ENCODE measurements at places on chromosomes 3 and 15. TPM values are rescaled to one million over a fixed set of nuclear protein-coding genes. Genes with fewer than 3 reads are reported as not detected.

DNA sequence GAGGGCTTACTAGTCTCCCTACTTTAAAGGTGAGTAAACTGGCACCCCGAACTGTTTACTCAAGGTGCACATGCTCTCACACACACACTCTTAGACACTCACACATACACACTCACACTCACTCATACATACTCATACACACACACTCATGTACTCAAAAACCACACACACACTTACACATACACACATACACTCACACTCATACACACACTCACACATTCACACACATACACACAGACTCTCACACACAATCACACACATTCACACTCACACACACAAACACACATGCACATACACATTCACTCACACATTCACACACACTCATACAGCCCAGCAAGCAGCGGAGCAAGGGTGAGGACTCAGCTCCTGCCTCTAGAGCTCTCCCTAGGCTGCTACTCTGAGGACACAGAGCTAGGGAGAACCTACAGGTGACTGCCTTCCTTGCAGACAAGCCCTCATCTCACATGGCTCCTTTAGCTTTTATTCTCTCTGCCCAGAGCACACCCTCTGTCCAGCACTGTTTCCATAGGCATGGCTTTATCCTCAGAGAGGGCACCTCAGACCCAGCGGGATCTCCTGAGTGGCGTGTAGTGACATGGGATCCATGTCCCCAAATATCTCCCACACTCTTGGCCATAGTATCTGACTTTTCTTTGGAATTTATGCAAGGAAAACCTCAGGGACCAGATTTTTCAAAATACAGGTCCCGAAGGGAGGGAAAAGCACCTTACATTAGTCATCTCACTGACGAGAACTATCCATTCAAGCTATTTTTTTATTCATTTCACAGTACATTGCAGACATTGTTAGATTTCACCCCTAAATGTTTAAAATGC is 26.2 kb upstream of the ATG7 start:
- no peak for DNase-seq

SCG5 gene
- polyA plus RNA-seq: not detected

DNA sequence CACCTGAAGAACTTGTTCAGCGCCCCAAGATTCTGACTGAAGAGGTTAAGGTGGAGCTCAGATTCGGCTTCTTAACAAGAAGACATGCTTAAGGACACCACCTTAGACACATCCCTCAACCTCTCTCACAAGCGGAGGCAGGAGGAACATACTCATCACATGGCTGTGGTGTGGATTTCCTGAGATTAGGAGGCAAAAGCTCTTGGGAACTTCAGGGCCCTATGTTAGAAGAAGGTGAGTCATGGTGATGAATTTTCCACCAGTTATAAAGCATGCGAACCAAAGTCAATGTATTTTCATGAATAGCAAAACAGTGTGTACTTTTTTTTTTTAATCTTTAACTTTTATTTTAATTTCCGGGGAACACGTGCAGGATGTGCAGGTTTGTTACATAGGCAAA is 212.2 kb upstream of the SUCLG2 start:
- no peak for DNase-seq

GRCh38 chr3:182325213-182325950 is 467.9 kb upstream of the ATP11B start:
- DNase-seq: no peak

- no peak for DNase-seq
Observed at GRCh38 chr3:171970301-171970788, 69.0 kb upstream of the FNDC3B start.

DNA sequence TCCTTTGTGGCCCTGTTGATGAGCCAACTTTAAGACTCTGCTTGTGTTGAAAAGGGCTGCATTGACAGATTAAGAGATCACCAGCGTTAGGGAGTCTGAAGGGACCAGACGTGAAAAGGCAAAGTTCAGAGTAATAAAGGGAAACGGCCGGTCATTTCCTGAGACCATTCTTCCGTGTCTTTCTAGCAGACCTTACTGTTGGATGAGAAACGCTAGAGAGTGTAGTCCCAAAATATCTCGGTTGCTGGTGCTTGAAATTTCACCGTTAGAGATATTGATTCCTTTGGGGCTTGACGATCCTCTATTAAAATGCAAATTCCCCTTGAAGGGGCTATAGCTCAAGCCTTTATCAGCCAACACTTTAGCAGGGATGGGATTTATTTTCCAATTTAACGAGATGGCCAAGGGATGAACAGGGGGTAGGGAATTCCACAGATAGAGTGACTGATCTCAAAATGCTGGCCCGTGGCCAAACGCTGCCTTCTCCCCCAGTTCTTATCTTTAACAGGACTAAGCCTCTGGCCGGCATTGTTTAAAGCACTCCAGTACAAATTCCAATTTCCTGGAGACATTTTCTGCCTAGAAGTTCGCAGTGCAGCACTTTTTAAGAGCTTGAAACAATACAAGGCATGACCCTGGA is 250.4 kb downstream of the TJP1 start:
- DNase-seq: no peak

CAMKV gene
- polyA plus RNA-seq: not detected

GRCh38 chr3:29466442-29466841 is 185.6 kb downstream of the RBMS3 start:
- DNase-seq: no peak

DNA sequence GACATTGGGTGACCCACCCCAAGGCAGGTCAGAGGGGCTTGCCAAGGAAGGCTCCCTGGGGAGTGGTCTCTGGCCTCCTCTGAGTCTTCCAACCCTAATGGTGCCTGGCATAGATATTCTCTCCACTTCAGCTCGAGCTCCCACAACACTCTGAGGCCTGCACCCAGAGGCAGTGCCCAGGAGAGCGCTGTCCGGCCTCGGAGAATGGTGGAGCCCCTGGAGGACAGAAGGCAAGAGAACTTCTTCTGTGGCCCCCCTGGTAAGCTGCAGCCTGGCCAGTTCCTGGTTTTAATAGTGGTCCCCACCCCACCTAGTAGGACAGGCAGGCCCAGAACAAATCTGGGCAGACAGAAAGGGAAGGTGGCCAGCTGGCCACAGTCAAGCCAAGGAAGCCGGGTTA is 7.0 kb downstream of the DISP2 start:
- no peak for DNase-seq

DNA sequence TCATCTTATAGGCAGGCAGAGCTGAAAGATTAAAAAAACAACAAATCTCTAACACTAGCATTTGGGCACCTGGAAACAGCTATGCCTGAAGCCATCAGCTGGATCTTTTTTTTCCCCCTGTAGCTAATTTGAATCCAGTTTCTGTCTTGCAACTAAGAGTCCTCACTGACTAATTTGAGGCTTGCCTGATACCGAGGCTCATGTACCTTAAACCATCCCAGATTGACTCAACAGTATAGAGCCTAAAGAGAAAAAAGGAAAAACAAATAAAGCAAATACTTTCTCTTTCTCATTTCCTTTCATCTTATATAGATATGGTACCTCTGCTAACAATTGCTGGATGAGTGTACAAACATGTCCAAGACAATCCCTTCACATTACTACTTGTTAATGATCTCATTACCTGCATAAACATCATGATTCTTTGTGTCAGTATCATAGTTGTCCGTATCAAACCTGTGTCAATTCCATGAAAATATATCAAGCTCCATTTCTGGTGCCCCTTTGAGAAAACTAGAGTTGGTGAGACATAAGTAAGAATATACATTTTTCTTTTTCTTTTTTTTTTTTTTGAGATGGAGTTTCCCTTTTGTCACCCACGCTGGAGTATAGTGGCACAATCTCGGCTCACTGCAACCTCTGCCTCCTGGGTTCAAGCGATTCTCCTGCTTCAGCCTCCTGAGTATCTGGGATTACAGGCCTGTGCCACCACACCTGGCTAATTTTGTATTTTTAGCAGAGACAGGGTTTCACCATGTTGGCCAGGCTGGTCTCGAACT is 43.1 kb downstream of the BHLHE40 start:
- DNase-seq: no peak

DNA sequence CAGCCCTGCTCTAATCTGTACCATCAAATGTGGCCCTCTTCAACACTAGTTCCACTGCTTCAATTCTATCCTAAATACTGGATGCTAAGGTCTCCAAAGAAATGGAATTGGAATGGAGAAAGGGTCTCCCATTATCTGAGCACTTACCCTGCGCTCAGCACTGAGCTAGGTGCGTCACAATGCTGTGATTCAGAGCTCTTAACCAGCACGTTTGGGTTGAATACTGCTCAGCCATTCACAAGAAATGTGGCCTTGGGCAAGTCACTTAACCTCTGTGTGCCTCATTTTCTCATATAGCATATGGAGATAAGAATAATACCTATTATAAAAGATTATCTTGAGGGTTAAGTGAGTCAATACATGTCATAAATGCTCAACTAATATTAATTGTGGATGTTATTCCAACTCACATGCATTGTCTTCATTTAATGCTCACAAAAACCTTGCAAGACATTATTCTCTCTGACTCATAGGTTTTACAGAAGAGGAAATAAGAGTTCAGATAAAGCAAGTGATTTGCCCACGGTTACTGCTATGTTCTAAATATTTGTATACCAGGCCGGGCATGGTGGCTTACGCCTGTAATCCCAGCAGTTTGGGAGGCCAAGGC is 27.4 kb upstream of the SRGAP3 start:
- DNase-seq: no peak

ADAMTSL3 gene
- 1.9 TPM for polyA plus RNA-seq
